Kidney tubule cell (primary cell): ENCODE measurements at places on chromosomes 7 and 10.

- DNase-seq, result no peak
These were observed at the start of gene ACTL6B for GRCh38 chr7:100655908-100656674. Gene ACTL6B (minus strand): TSS chr7:100656448. CDS start chr7:100656354, 94 bp downstream.

DNA sequence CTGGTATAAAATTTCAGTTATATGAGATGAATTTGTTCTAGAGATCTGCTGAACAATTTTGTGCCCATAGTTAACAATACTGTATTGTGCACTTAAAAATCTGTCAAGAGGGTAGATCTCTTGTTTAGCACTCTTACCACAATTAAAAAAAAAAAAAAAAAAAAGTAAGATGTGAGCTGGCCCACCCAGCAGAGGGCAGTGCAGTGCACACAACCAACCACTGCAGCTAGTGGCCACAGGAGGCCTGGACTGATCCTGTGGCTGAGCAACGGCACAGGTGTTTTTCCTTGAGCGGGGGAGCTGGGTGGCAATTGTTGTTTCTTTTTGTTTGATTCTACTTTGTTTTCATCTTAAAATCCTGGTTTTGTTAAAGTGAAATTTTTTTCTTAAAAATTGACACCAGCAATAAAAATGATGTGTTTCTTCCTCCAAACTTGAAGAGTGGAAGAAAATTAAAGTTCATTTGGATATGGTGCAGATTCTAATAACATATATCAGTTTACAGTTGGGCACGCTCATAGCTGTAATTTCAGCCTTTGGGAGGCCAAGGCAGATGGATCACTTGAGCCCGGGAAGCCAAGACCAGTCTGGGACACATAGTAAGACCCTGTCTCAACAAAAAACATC is 171.1 kb upstream of the TBX20 start:
- peak; percentile 63 for DNase-seq

- peak; percentile 37 for DNase-seq
These were observed 844 bp downstream of the NRF1 start for GRCh38 chr7:129612112-129613015.

GRCh38 chr7:102925976-102926782 is 13.4 kb downstream of the LRRC17 start:
- peak; percentile 20 for DNase-seq

DNA sequence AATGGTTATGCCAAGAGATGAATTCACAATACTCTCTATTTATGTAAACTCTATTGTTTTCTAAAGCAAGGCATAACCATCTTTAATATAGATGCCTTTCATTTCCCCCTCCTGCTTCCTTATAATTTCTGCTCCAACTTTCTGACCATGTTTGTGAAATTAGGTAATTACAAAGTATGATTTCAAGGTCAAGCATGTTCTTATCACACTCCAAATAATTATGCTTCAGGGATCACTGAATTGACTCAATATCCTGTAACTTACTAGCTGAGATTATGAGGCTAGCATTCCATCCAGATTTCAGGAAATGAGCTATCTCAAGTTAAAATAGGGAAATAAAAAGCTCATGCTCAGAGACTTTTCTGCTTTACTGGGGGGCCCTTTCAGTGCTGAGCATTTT is 655.9 kb upstream of the IGFBP3 start:
- DNase-seq, result peak; percentile 42

DNA sequence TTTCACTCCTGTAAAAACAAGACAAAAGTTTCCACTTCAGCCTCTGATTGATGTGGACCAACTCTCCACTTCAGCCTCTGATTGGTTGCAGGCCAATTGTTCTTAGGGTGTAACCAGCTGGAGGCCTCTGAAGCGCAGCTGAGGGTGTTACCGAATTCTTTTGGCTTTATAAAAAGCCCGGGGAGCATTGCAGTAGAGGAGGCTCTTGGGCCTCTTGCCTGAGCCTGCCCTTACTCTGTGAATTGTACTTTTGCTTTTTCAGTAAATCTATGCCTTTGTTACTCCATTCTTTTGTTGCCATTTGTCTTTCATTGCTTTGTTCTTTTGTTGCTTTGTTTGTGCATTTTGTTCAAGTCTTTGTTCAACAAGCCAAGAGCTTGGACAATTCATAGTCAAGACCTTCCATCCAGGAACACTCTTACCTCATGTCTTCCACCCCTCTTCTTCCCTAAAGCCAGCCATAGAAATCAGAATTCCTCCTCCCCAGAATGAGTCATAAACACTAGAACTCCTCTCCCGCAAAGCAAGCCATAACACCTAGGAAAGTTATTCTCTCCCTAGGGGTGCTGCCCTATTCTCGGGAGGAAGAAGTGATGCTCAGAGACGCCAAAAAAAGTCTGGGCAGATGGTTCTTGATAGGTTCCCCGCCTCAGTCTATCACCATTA is 53.5 kb upstream of the ARMC3 start:
- DNase-seq, result no peak

DNA sequence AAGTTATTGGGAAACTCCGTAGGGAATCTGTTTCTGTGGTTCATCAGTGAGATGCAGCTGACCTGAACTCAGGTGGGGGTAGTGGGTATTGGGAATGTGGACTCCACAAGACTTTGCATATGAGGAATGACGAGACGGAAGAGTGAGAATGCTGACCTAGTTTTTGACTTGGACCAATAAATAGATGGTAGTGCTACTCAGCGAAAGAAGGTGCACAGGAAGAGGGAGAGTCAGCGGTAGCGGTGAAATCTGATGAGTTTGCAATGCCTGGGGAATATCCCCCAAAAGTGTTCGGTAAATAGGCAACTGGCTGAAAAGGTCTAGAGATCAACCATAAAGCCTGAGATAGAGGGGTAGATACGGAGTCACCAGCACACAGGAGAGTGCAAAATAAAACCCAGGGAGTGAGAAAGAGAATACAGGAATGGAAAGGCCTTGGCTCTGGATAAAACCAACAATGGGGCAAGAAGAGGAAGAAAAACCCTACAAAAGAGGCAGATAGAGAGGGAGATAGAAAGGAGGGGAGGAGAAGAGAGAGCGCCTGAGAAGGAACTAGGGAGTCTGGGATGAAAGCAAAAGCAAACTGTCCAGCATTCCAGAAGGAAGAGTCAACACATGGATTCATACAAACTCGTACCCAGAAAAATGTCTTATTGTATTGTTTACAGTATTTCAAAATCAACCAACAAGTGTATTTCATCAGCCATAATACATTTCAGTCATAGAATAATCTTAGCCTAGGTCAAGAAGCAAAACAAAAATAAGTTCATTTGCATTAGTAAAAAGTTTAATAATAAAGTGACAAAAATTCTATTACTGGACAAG is 5.4 kb downstream of the ARHGAP21 start:
- DNase-seq, result peak; percentile 59

- no peak for DNase-seq
These were observed 261.0 kb upstream of the KLF6 start for GRCh38 chr10:4046030-4046429.

DNA sequence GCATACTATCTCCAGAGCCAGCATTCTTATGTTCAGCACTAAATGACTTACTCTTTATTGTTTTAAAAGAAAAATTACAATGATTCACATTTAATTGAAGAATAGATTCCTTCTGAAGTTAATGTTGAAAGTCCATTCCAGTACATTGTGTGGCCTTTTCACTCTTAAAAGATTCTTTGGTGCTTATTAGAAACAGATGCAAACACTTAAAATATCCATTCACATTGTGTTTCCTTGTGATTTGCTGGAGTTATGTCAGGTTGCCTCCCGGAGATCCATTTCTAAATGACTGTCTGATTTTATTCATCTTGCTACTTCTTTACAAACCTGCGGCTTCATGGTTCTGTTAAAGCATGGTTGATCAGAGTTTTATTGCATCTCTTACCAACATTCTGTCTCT is 152.8 kb downstream of the FOXP2 start:
- no peak for DNase-seq

DNA sequence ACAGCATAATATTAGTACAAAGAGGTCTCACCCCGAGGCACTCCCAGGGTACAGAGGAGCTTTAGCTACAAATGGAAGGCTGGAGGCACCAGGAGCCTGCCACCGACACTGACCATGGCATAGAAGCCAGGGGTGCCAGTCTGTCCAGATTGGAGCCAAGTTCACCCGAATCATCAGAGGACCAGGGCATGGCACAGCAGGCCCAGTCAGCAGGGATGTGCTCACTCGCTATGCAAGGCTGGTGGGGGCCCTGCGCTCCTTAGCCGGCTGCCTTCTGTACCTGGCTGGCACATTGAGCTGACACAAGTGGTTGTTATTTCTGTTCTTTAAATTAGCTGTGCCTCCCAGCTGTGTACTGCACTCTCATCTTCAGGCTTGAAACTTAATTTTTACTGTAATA is 149.3 kb downstream of the TCERG1L start:
- DNase-seq, result no peak

- no peak for DNase-seq
These were observed 25.9 kb upstream of the ACSL5 start for GRCh38 chr10:112347709-112348671.

DNA sequence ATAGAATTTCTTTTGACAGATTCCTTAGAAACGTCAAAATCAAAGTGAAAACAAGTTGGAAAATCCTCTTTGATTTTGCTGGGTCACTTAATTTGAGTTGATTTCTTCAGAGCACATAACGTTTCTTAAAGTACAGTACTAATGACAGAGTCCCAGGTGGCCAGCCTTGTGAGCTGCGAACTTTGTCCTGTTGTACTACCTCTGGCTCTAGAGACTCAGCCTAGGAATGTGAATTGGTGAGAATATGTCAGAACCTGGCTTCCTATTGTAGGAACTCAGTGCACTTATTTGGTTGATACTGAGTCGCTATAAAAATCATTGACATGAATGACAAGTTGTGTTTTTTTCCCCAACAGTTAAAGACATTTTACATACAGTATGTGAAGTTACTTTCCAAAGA is 20.2 kb downstream of the SDK1 start:
- no peak for DNase-seq

- DNase-seq, result no peak
These were observed 47.0 kb downstream of the FAM171A1 start for GRCh38 chr10:15324113-15324512.

GRCh38 chr7:151381098-151381347 is 28.8 kb downstream of the WDR86 start:
- DNase-seq, result no peak

- DNase-seq, result no peak
These were observed 94.7 kb upstream of the JCAD start for GRCh38 chr10:30154126-30154525.

DNA sequence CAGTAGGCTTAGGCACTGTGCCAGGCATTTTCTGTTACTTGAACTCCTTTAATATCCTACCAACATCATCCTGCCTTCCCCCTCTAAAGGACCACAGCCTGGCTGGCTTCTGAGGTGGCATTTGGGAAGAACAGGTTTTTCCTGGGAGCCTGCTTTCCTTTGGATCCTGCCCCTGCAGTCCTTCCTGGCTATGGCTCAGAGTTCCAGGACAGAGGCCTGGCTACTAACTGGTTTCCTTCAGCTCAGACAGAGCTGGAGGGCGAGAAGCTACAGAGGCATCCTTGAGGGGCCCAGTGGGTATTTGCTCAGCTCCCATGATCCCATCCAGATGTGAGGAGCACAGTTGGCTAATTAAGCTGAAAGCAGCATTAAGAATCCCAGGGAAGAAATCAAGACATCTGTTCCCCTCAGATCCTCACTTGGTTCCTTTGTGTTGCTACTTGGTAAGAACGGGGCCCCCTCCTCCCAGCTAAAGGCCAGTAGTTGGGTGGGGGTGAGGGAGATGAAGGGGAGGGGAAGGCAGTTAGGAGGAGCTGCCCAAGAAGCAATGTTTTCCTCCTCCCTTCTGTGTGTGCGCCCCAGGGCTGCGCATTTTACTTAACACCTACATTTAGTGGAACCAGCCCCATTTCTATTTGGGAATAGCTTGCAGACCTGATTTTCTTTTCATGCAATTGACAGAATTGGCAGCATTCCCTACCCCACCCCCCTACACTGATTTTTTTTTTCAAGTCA is 142.6 kb upstream of the SORCS3 start:
- no peak for DNase-seq

- DNase-seq, result no peak
These were observed 48.5 kb downstream of the SMKR1 start for GRCh38 chr7:129550693-129551360.

DNA sequence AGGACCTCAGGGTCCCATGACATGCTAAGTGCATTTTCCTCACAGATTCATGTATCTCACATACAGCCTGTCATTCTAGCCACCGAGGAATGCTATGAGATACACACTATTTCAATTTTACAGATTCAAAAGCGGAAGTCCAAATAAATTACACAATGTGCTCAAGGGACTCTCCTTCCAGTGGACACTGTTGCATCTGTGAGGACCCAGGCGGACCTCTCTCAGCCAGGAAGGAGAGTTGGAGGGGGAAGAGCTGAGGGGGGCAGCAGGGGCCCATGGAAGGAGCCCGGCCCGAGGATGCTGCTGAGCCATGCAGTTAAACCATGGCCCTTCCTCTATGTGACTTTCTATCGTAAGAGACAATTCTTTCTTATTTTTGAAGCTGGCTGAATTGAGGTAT is 93.6 kb downstream of the VOPP1 start:
- DNase-seq, result no peak

DNA sequence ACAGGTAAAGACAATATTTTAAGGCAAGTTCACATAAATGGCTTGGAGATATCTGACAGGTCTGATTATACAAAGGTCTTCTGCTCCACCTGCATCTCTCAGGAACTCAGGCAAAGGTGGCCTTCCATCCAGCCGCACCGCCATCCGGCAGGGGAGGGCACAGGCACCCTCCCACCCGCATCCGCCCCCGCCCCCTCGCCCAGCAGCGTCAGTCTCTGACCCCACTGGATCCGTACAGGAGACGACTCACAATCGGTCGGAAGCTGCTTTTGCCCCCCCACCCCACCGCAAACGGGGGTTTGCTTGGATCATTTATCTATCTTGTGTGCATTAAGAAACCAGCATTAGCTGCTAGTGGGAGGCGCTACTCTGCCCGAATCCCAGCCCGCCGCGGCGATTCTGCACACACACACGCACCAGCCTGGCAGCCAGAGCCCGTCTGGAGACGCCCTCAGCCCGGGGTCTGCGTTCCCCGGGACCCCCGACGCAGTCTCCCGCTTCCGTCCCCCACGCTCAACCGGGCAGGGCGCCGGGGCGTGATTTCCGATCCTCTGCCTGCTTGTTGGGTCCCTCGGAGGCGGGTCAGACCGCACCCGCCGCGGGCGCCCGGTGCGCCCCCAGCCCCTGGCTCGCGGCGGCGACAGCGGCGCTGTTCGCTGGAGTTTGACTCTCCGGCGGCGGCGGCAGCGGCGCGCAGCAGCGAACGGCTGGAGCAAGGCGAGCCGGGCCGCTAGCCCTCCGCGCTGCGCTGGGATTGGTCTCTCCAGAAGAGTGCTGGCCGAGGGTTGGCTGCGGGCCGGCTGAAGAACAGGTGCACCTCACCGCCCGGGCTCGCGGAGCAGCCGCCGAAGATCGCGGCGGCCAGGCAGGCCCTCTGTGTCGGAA is 820 bp upstream of the NRG3 start:
- peak; percentile 72 for DNase-seq
